ENCODE measurements at places on chromosomes 4 and X. TPM values are rescaled to one million over a fixed set of nuclear protein-coding genes. Genes with fewer than 3 reads are reported as not detected.

DNA sequence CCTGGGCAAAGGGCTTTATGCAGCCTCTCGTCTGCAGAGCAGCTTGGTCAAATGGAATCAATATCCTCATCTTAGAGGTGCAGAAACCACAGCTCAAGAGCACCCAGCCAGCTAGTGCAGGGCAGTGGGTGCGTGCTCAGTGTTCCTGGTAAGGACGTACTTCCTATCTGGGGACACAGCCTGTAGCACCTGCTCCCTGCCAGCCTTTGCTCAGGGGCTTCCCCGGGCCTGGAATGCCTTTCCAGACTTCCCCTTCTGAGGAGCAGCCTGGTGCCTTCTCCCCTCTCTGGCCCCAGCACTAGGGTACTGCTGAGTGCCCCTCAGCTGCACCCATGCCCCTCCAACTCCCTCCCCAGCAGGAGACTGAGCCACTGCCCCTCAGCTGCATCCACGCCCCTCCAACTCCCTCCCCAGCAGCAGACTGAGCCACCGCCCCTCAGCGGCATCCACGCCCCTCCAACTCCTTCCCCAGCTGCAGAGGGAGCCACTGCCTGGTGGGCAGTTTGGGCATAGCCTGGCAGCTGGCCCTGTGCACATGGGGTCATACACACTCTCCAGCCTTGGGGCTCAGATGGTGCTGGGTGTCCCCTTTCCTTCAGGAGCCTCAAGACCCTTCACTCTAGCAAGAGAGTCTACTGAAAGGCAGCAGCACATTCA, 42.2 kb upstream of the AFAP1 start:
- peaks cover 48% of the 10 kb centered on the region for H3K4me1 ChIP-seq
- DNase-seq = no peak
- no peak overlapping the region for H3K27ac ChIP-seq
- H3K27me3 ChIP-seq = peaks cover 8% of the 10 kb centered on the region

DNA sequence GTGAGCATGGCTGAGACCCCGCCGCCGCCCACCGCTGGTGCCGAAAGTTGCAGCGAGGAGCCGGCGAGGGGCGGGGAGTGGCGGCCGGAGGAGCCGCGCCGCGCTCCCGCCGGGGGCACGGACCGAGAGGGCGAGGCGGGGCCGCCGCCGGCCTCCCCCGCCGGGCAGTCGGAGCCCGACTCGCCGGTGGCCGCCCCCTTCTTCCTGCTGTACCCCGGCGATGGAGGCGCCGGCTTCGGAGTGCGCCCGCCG, 16.5 kb downstream of the UTP3 start:
- peak overlapping the region; percentile 72 for H3K4me3 ChIP-seq
- H3K36me3 ChIP-seq = no peaks in the 10 kb centered on the region
- H3K27ac ChIP-seq = peak overlapping the region; percentile 91
- peaks cover 45% of the 10 kb centered on the region for H3K4me1 ChIP-seq
- no peaks in the 10 kb centered on the region for H3K27me3 ChIP-seq
- no peak for DNase-seq

DNA sequence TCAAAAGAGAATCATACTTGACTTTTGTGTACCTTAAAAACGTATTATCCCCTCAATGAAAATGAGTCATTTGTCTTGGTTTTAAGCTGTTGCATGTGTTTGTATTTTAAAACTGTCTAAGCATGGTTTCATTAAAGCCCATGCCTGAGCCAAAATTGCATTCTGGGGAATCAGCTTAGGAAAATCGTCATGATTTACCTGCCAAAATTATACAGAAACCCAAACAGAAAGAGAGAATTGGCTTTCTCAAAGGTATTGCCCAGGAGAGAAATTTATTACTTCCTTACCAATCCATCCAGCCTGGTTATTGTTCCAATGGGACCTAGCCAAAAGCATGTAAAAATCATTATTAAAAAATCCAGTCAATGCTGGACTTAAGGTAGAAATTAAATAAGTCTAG, 37.6 kb downstream of the GPR174 start:
- H3K27me3 ChIP-seq = no peaks in the 10 kb centered on the region
- no peaks in the 10 kb centered on the region for H3K4me1 ChIP-seq
- H3K4me3 ChIP-seq = no peak overlapping the region
- no peak for DNase-seq

The ITM2A gene
- total RNA-seq = not detected

DNA sequence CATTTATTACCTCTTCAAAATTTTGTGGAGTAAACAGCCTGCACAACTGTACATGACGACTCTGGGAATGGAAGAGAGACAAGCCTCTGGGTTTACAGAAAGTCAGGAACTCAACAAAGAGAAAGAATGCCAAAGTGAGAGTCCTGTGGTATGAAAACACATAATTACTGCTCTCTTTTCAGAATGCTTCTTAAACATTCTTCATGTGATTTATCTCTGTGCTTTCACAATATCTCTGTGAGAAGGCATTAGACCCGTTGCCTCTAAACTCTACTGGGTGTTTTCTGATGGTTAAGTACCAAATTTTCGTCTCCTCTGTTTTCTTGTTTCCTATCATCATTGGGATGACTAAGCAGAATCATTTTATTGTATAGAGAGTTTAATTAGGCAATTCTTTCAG, 966.6 kb upstream of the SLIT2 start:
- no peaks in the 10 kb centered on the region for H3K36me3 ChIP-seq
- no peaks in the 10 kb centered on the region for H3K4me1 ChIP-seq
- H3K4me3 ChIP-seq = no peak overlapping the region
- no peak for DNase-seq
